ENCODE measurements at places on chromosomes 13 and 19.

- H3K4me3 ChIP-seq, result no peak overlapping the region
- H3K4me1 ChIP-seq, result no peaks in the 10 kb centered on the region
- no peaks in the 10 kb centered on the region for H3K36me3 ChIP-seq
Measured at GRCh38 chr13:46996316-46997030, 99.6 kb upstream of the HTR2A start.

DNA sequence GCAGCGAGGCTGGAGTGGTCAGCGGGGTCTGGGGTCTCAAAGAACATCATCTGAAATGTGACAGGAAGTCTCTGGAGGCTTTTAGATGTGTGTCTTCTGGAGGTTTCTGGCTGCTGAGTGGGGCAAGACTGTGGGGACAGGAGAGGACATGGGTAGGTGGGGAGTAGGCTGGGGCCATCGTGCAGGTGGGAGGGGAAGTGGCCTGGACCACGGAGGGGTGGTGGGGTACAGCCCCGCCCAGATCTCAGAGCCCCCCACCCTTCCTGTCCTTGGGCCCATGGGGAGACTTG, 6.2 kb downstream of the AP1M1 start:
- no peak overlapping the region for H3K27ac ChIP-seq
- H3K36me3 ChIP-seq, result peaks cover 77% of the 10 kb centered on the region
- DNase-seq, result no peak
- H3K4me3 ChIP-seq, result no peak overlapping the region
- no peaks in the 10 kb centered on the region for H3K27me3 ChIP-seq

- no peak for DNase-seq
- peaks cover 50% of the 10 kb centered on the region for H3K36me3 ChIP-seq
- H3K27ac ChIP-seq, result peak overlapping the region; percentile 74
- H3K4me1 ChIP-seq, result peaks cover 54% of the 10 kb centered on the region
Measured at GRCh38 chr19:47486900-47487299, 2.9 kb upstream of the KPTN start.

DNA sequence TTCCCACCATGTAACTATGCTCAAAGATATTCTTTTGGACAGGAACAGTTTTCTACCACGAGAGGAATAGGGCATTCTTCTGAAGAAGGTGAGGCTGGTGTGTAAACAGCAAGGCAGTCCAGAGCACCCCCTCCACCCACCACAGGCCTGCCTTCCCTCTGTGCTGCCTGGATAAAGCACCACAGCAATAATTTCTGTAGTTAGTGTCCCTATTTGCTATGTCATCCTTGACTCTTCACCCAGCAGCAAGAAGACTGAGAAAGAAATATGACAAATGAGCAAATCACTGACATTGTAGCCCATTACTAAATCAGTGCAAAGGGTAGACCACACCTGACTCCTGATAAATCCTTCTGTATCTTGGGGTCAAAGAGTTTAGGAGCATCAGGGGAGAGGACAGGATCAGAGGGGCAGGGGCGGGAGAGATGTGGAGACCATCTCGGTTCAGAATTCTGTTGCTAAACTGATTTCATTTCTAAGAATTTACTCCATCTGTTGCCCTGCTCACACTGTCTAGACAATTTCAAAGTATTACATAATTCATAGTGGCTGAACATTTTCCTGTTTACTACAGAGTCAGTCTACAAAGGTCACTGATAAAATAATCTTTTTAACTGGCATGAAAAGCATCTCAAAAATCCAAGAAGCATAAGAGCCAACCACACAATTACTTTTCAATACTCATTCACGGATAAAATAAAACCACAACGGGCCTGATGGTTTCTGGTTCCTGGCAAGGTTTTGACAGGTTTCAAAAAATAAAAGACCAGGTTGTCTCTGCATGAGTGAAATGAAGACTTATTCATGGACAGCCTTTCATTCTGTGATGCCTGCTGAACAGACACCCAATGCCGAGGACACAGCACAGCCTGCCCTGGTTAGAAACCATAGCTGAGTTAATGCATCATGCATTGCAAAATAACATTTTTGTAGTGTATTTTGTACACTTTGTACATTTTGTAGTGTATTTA, 88.4 kb upstream of the IRS2 start:
- no peak overlapping the region for H3K27ac ChIP-seq
- H3K27me3 ChIP-seq, result no peaks in the 10 kb centered on the region
- H3K4me1 ChIP-seq, result no peaks in the 10 kb centered on the region
- no peaks in the 10 kb centered on the region for H3K36me3 ChIP-seq
- no peak for DNase-seq
- H3K4me3 ChIP-seq, result no peak overlapping the region

DNA sequence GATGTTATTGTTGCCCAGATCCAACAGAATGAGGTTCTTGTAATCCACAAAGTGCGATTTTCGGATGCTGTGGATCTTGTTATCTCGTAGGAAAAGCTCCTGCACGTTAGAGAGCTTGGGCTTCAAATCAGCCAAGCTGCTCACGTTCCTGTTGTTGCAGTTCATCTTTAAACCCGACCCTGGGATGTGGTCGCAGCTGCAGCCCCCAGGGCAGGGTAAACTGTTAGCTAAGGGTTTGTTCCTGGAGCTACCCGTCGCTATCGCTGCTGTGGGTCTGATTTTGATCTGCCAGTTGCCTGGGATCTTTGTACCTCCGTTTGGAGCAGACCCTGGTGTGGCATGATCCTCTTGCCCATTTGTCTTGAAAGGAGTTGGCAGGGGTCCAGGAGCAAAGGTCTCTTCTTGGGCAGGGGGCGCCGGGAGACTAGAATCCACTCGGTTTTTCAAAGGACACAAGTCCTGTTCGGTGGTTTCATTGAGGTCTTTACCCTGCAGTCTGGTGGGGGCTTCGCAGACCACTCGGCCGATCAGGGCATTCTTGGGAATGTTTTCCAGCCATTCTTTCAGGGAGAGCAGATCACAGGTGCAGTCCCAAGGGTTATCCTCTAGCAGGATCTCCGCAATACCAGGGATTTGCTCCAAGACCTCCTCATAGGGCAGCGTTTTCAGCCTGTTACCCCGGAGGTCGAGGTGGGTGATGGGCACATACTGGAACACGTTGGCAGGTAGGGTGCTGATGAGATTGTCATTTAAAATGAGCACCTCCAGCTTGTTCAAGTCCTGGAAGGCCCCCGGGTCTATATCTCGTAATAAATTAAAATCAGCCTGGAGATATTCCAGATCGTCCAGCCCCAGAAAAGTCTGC, 1.8 kb downstream of the SLITRK1 start:
- no peaks in the 10 kb centered on the region for H3K36me3 ChIP-seq
- peak overlapping the region; percentile 10 for H3K4me3 ChIP-seq
- H3K4me1 ChIP-seq, result no peaks in the 10 kb centered on the region
- DNase-seq, result no peak

DNA sequence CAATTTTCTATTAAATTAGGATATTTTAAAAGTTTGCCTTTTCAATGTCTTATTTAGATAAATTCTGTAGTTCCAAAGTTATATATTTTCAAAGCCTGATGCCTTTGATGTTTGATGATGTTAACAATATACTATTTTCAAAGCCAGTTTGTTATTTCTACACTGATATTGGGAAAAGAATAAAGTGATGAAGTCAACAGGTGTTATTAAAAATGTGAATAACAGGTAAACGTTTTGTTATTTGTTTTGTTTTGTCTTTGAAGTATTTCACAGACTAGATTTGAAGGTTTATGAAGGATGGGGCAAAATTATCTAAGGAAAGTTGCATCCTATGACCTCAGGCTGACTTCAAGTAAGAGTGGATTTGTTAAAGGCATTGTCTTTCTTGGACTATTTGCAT, 33.1 kb upstream of the ZNF420 start:
- DNase-seq, result no peak
- H3K4me3 ChIP-seq, result no peak overlapping the region
- no peaks in the 10 kb centered on the region for H3K4me1 ChIP-seq
- no peaks in the 10 kb centered on the region for H3K27me3 ChIP-seq
- no peak overlapping the region for H3K27ac ChIP-seq

- H3K4me1 ChIP-seq, result no peaks in the 10 kb centered on the region
- no peaks in the 10 kb centered on the region for H3K36me3 ChIP-seq
- no peak overlapping the region for H3K4me3 ChIP-seq
- DNase-seq, result no peak
- no peak overlapping the region for H3K27ac ChIP-seq
Measured at GRCh38 chr19:28705008-28705407, 507.9 kb downstream of the UQCRFS1 start.

Measured in muscle of leg (tissue), 16 donors.